ENCODE measurements at places on chromosomes 1 and 21. TPM values are rescaled to one million over a fixed set of nuclear protein-coding genes. Genes with fewer than 3 reads are reported as not detected.

DNA sequence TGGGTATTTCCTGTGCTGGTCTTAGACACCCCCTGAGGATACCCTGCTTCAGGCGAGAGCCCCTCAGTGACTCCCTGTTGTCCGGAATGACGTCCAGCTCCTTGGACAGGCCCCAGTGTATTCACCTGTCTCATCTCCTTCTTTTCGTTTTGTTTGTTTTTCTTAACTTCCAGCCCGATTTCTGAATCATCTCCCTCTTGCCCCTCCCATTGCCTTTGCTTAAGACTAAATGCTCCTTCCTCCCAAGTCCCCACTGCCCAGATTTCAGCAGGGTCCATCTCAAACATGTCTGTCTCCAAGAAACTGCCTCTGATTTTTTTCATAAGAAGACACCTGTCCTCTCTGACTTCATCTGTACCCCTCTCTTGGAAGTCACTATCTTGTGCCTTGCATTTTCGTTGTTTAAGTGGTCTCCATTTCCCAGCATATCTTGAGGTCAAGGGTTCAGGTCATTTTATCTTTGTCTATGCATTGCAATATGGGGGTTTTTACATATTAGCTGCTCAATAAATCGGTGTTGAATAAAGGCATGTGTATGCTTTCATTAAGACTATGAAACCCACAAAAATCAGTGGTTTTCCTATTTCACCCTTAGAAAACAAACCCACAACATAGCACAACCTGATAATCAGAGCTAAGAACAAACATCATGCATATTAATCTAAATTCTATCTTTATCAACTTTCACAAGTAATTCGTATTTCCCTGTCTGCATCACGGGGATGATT lies 58.4 kb upstream of the LGALS8 start:
- no peak for DNase-seq

- DNase-seq = no peak
Observed at GRCh38 chr1:15343729-15344128, 66.0 kb upstream of the EFHD2 start.

DNA sequence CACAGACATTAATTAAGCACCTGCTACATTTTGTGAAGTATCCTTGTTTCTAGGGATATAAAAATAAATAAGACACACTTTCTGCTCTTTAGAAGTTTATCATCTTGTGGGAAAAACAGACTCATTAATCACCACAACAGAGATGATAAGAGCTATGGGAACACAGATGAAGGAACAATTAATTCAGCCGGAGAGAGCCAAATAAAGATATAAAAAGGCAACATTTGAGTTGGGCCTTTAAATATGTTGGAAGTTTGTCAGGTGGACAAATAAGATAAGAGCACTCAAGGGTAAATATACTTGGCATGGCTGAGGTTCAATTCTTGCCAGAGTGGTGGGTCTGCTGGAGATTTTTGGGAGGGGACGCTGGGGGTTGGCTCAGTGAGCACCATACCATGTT lies 34.2 kb upstream of the VTCN1 start:
- no peak for DNase-seq

GRCh38 chr1:86471291-86471690 lies 2.6 kb downstream of the CLCA1 start:
- DNase-seq = no peak

The ZNF593 gene
- 26.8 TPM for total RNA-seq

DNA sequence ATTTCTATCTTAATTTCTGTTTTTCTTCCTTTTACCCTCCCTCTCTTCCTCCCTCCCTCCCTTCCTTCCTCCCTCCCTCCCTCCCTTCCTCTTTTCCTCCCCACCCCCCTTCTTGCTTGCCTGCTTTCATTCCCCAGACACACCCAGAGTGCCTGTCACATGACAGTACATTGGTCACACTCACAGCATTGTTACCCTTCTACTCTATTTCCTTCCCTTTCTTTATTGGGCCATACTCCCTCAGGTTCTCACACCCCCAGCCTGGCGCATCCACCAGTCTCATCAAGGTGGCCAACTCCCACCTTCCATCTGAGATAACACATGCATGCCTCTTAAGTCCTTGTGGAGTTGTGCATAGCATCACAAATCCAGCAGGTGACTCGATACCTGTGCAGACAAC lies 10.9 kb downstream of the TMPRSS3 start:
- no peak for DNase-seq

The PRAMEF15 gene
- not detected for total RNA-seq

The ZMYND12 gene
- 0.40 TPM for total RNA-seq

DNA sequence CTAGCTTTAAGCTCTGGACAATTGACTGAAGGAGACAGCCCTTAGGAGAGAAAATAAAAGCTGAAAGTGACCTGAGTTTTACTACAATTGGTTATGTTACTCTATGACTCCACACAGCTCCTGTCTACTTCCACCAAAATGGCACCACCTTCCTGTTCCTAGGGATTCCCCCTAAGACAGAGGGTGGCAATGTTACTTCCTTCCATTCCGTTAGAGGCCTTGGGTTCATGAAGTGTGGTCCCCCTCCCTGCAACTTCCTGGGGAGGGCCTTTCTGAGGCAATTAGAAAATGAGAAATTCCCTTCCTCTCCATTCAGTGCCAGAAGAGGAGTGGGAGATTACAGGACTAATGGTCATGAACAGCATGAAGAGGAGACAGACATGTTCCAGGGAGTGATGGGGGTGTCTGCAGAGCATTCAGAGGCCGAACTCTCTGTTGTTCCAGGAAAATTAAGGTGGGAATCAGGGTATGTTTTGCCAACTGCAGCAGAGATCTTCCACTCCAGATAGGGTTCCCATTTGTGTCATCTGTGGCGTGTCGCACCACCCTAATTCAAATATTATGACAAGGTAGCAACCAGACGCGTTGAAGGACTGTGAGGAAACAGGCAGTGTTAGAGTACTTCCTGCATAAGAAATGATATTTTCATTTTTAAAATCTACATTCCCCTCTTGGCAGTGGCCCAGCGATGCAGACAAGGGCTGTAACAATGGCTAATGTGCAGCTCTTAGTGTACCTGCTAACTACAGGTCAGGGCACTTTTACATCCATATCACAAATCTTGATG lies 53.1 kb upstream of the TRIM67 start:
- DNase-seq = peak; percentile 30

The MAN1C1 gene
- total RNA-seq = 73.3 TPM

GRCh38 chr1:68307378-68307787 lies 75.1 kb upstream of the WLS start:
- no peak for DNase-seq

DNA sequence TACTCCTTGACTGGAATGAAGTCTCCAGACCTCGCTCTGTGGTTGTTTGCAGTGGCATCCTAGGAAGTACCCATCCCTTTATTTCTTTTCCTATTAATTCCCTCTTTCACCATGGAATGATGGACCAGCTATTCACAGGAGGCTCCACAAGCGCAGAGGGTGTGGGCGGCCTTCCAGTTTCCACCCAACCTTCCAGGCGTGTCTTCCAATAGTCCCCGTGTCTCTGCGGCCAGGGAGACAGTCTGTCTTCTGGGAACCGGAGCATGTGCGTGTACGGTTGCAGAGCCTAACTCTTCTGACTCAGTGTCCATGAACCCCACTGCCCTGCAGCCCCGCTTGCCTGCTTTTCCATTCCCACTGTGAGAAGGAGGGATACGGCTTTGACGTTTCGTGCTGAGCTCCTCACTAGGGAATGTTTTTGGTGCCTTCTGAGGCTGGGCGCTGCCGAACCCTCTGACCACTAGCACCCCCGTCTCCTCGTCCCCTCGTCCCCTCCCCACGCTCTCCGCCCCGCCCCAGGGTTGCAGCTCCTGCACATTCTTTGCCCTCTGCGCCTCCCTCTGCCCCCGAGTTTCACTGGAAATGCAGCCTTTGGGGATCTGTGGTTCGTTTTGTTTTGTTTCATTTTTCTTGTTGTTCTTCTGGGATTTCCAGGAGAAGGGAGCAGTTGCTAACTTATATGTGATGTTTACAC lies 26.3 kb upstream of the FAM3B start:
- DNase-seq = no peak

The KCNH1 gene
- 7.3 TPM for total RNA-seq

DNA sequence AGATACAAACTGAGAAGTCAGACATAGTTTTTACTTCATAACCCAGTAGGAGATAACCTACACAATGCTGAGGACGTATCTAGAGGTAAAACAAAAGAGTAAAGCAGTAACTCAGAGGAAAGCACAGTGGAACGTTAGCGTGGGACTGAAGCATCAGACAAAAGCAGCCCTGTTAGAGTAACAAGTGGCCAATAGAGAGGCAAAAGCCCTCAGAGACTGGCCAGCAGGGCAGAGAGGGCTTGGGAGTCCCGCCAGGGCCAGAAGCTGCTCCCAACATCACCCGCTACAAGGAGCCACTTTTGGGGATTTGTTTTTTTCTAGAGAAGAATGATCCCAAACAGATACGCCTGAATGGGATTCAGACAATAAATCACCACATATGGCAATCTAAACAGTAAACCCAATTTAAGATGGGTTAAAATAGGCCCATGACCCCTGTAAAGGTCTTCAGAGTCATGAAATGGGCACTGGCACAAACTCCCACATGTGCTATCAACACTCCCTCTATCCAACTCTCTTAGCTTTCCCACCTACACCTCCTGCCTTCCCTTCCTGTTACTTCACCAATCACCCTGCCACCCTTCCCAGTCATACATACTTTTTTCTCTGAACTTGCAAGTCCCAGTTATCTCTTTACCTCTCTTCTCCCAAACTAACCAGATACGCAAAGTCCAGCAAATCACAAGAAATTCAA lies 17.2 kb downstream of the TADA1 start:
- DNase-seq = no peak

- no peak for DNase-seq
Observed at GRCh38 chr1:75539230-75540116, 71.4 kb downstream of the SLC44A5 start.

The SPRR5 gene
- not detected for total RNA-seq

The VWA5B1 gene
- total RNA-seq = not detected

DNA sequence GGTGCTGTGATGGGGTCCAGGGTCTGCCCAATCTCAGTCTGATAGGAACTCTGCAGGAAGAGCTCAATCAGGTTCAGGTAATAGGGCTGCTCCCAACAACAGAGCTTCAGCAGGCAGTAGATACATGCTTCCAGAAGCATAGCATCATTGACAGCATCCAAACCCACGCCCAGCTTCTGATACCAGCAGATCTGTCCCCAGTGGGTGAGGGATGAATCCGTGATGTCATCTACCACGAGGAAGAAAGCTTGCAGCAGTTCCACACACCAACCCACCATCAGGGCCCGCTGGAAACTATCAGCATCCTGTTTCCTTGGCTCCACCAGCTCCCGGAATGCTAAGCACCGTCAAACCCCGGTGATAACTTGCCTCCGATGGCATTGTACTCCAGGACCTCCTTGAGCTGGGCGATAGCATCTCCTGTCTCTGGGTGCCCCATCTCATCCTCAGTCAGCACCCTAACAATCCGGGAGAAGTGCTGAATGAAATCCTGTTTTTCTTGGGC lies 14.7 kb downstream of the NEK2 start:
- DNase-seq = peak; percentile 64

DNA sequence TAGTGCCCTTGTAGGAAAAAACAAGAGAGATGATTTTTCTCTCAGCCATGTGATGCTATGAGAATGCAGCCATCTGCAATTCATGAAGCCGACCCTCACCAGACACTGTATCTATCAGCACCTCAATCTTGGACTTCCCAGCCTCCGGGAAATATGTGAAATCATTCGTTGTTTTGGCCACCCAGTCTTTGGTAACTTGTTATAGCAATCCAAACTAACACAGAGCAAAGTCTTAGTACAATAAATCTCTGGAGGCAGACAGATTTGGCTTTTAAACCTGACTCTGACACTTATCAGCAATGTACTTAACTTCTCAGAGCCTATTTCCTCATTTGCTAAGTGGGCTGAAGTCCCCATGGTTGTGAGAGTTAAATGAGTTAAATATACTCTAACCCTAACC lies 5.1 kb upstream of the MED18 start:
- DNase-seq = no peak

All from osteocyte (in vitro differentiated cells).